Natural killer cell (primary cell): ENCODE measurements at places on chromosomes 11 and 22. TPM values are rescaled to one million over a fixed set of nuclear protein-coding genes. Genes with fewer than 3 reads are reported as not detected.

Gene KDM4E
- not detected for total RNA-seq

Gene MAJIN
- not detected for total RNA-seq

Gene PLAAT2
- total RNA-seq: 5.6 TPM

Gene EIF3D
- total RNA-seq: 205 TPM

DNA sequence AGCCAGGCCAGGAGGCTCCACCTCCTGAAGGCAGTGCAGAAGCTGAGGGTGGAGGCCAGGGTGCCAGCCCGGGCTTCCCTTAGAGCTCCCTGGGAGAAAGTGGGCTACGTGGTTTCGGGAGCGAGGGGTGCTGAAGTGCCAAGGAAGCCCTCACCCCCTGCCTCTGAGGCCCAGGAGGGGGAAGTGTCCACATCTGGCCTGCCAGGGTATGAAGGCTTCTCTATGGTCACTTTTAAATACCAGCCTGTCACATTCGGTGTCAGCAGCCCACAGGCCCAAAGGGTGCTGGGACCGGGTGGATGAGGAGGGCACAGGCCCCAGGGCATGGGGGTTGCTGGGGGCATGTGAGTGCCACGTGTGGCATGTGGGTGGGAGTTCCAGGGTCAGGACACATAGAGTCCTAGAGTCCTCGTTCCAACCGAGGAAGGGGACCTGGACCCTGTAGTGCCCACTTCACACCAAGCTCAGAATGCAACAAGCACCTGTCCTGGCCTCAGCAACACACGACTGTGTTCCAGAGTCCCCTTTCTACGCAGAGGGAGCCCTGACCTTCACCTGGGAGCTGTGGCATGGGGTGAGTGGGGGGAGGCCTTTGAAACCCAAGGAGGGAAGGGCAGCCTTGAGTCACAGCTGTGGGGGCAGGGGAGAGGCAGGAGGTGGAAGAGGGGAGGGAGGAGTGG lies 1.7 kb downstream of the SHISA8 start:
- no peaks in the 10 kb centered on the region for H3K36me3 ChIP-seq
- no peak overlapping the region for H3K27ac ChIP-seq
- no peak for DNase-seq
- H3K4me3 ChIP-seq: no peak overlapping the region
- H3K27me3 ChIP-seq: peaks cover 61% of the 10 kb centered on the region
- peaks cover 58% of the 10 kb centered on the region for H3K4me1 ChIP-seq

GRCh38 chr11:33967451-33967850 lies 75.6 kb upstream of the LMO2 start:
- peaks cover 2% of the 10 kb centered on the region for H3K27me3 ChIP-seq
- no peak overlapping the region for H3K4me3 ChIP-seq
- no peak for DNase-seq
- H3K4me1 ChIP-seq: no peaks in the 10 kb centered on the region
- no peaks in the 10 kb centered on the region for H3K36me3 ChIP-seq

- H3K4me3 ChIP-seq: no peak overlapping the region
- H3K36me3 ChIP-seq: no peaks in the 10 kb centered on the region
- H3K27ac ChIP-seq: no peak overlapping the region
- no peaks in the 10 kb centered on the region for H3K4me1 ChIP-seq
- DNase-seq: no peak
Measured at GRCh38 chr11:99638073-99638553, 617.4 kb downstream of the CNTN5 start.
